ENCODE measurements at places on chromosomes 16 and 17.

GRCh38 chr17:34390649-34391048 is 27.6 kb upstream of the CCL1 start:
- no peak for DNase-seq

GRCh38 chr16:87044829-87045228 is 272.4 kb downstream of the C16orf95 start:
- DNase-seq, result peak; percentile 35

DNA sequence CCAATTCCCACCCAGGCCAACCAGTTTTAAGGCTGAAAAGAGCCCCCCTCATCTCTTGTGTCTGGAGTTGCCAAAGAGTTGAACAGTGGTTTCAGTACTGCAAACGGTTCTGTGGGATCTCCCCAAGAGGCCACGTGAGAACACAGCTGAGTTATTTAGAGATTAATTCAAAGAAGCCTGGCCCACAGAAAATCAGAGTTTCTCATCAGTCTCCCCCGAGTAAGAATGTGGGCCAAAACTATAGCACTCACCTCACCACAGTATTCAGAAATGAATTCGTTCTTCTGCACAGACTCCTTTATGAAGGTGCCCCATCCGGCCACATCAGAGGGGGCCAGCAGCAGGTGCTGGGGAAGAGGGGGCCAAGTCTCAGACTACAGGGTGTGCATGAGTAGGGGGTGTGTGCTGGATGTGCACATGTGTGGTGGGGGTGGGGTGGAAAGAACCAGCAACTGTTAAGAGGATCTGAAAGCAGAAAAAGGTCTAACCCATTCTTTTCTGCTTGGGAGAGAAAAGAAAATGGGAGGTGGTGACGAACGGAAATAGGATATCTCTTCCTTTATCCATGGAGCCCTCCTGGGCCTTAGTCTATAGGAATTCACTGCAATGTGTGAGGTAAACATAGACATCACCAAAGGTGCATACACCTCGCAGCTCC is 22.6 kb downstream of the CNTNAP1 start:
- DNase-seq, result no peak

GRCh38 chr17:8522577-8522976 is 86.9 kb downstream of the NDEL1 start:
- no peak for DNase-seq

GRCh38 chr17:75307957-75308731 is 18.9 kb upstream of the SLC25A19 start:
- DNase-seq, result no peak

- no peak for DNase-seq
Measured at GRCh38 chr17:75059369-75060345, 12.6 kb downstream of the KCTD2 start.

DNA sequence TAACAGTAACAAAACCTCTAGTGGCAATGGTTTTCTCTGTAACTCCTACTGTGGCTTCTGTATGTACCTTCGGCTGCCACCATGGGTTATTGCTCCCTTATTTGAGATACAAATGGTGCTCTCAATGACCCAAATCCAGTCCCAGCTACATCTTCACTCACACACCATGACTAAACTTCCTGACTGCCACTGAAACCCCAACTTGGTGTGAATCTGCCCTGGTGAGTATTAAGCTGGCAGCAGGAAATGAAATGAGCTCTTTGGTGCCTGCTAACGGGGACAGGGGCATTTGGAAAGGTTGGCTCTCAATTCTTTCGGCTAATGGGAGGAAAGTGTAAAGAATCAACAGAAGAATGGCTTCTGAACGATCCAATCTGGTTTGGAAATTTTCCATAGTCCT is 7.5 kb upstream of the SLC35B1 start:
- DNase-seq, result no peak

DNA sequence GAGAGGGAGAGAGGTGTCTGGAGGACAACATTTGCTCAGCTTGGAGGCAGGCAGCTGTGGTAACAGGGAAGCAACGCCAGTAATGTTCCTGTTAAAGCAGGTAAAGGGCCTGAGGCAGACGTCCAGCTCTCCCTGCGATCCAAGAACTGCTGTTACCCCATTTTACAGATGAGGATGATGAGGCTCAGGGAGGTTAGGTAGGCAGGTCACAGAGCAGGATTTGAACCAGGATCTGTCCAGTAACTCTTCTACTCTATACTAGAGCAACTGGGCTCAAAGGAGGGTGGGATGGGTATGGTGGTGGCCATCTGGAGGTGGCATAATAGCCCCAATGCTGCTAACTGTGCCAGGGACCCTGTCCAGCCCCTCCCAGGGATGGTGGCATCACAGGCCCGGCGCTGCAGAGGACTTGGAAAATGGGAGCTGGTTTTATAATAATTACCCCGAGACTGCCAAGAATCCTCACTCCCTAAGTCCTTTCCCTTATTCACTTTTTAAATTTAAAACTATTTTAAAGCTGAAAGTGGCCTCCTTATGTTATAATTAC is 12.0 kb downstream of the CA7 start:
- no peak for DNase-seq

DNA sequence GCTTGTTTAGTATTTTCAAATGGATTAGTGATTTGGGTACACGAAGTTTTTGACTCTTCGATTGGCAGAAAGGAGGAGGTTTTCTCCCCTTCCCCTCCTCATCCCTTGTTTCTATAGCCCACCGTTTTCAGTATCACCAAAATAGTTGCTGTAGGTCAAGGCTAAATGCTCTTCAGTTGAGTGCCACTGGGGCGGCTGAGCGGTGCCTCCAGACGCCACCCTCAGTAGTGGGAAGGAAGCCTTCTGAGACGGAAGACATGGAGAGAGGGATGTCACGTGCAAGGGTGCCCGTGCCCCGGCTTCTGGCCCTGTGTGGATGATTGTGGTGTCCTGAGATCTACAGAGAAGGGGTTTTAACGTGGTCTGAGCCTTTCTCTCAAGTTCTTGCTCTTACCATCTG is 39.7 kb upstream of the CRISPLD2 start:
- no peak for DNase-seq

DNA sequence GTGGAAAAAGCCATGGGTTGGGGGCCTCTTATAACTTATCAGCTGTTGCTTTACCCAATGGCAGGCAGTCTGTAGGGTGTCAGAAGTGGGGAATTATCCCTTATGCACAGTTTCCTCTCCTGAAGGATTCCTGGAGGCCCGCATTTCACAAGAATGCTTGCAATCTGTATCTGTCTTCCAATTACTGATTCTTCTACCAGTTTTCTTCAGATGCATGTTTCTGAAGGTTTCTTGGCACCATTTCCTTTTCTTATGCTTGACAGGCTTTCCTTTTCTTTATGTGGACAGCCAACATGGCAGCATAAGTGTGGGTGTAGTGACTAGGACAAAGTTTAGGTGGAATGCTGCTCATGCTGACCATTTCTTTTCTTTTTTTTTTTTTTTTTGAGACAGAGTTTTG is 36.1 kb downstream of the MAP3K3 start:
- DNase-seq, result no peak

DNA sequence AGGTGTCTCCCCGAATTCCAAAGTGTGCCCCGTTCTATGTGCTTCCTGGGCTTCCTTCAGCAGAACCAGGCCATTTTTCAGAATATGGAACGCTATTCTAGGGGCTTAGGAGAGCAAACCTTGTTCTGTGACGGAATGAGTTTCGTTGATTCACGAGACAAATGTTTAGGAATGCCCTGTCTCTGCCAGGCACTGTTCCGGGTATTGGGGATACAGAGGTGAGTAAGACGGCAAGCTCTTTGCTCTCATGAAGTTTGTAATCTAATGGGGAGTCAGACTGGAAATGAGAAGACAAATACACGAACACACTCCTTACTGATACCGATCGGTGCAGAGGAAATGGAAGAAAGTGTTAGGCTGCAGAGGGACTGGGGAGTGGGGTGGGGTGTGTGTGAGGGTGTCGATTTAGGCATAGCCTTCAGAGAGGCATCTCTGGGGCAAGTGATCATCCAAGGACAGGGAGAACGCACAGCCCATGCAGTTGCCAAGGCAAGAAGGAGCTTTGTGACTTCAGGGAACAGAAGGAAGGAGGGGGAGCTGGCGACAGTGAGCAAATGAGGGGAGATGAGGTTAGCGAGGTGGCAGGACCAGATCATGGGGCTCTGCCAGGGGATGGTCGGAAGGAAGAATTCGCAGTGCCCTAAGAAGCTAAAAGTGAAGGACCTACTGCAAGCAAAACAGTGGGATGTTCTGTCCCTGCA is 189.6 kb downstream of the MSI2 start:
- no peak for DNase-seq
